ENCODE measurements at places on chromosomes 4 and X. TPM values are rescaled to one million over a fixed set of nuclear protein-coding genes. Genes with fewer than 3 reads are reported as not detected.

Gene L1CAM
- total RNA-seq: 21.2 TPM

Gene SPANXA1
- total RNA-seq: not detected

Gene NHS
- total RNA-seq: 5.7 TPM

Gene SLITRK2
- 0.01 TPM for total RNA-seq

Gene XPNPEP2
- not detected for total RNA-seq

Gene CENPI
- total RNA-seq: 8.9 TPM

Gene DKK2
- total RNA-seq: not detected

Gene GPM6B
- not detected for total RNA-seq

Gene CXCL5
- 59.0 TPM for total RNA-seq

Gene NAT8L
- 13.7 TPM for total RNA-seq

Gene ELOVL6
- total RNA-seq: 24.0 TPM

Gene NUP54
- total RNA-seq: 31.9 TPM

Gene GASK1B
- 0.63 TPM for total RNA-seq

Gene DGAT2L6
- not detected for total RNA-seq

Gene KIT
- total RNA-seq: not detected

Gene NUDT11
- total RNA-seq: 3.9 TPM

Gene PASD1
- not detected for total RNA-seq

Gene HERC5
- 5.2 TPM for total RNA-seq

Gene TMEM175
- total RNA-seq: 10.1 TPM

Gene FREM3
- total RNA-seq: not detected

Gene SCML1
- total RNA-seq: 6.7 TPM

Gene P2RY10
- not detected for total RNA-seq

Gene CSAG2
- total RNA-seq: not detected

Gene TMEM31
- total RNA-seq: not detected

Gene DCAF4L1
- total RNA-seq: 0.11 TPM

Gene RAB40AL
- 0.13 TPM for total RNA-seq

Gene RASSF6
- total RNA-seq: 0.76 TPM

Gene MAGEE2
- total RNA-seq: not detected

Gene TRMT10A
- total RNA-seq: 4.7 TPM

Gene ITIH6
- not detected for total RNA-seq

Gene MAGEA10
- 0.04 TPM for total RNA-seq

Gene CLDN22
- total RNA-seq: not detected

Gene C4orf50
- not detected for total RNA-seq
